Foreskin keratinocyte (primary cell): ENCODE measurements at places on chromosomes 2 and 18. TPM values are rescaled to one million over a fixed set of nuclear protein-coding genes. Genes with fewer than 3 reads are reported as not detected.
A peak's percentile ranks its signal among the peaks of the same experiment; 100 is the strongest.

DNA sequence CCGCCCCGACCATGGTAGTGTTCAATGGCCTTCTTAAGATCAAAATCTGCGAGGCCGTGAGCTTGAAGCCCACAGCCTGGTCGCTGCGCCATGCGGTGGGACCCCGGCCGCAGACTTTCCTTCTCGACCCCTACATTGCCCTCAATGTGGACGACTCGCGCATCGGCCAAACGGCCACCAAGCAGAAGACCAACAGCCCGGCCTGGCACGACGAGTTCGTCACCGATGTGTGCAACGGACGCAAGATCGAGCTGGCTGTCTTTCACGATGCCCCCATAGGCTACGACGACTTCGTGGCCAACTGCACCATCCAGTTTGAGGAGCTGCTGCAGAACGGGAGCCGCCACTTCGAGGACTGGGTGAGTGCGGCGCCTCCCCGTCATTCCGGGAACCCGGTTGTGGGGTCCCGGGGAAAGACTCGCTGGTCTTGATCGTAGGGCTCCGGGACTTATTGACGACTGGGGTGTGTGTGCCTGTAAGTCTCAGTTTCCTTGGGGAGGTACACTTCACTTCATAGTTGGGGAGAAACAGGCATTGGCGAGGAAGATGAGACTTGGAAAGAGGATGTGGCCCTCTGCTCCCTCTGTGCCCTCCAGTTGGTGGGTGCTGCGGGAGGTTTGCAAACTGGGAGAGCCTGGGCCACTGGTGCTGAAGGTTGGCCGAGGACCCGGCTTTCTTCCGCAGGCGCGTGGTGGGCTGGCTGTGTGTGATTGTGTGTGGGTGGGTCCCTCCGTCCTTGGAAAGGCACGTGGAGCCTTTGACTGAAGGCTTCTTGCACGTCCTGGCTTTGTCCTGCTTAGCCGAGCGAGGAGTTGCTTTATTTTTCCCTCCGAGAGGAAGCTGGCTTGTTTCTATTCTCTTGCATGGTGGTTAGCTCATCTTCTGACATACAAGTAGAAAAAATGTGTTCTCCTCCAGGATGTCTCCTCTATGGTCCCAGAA, 886 bp downstream of the PRKCE start:
- DNase-seq = peak; percentile 11

- DNase-seq = no peak
Measured at GRCh38 chr2:232486558-232487384, 863 bp downstream of the ECEL1 start.

- DNase-seq = no peak
Measured at GRCh38 chr2:223944166-223944702, 901 bp downstream of the WDFY1 start.

DNA sequence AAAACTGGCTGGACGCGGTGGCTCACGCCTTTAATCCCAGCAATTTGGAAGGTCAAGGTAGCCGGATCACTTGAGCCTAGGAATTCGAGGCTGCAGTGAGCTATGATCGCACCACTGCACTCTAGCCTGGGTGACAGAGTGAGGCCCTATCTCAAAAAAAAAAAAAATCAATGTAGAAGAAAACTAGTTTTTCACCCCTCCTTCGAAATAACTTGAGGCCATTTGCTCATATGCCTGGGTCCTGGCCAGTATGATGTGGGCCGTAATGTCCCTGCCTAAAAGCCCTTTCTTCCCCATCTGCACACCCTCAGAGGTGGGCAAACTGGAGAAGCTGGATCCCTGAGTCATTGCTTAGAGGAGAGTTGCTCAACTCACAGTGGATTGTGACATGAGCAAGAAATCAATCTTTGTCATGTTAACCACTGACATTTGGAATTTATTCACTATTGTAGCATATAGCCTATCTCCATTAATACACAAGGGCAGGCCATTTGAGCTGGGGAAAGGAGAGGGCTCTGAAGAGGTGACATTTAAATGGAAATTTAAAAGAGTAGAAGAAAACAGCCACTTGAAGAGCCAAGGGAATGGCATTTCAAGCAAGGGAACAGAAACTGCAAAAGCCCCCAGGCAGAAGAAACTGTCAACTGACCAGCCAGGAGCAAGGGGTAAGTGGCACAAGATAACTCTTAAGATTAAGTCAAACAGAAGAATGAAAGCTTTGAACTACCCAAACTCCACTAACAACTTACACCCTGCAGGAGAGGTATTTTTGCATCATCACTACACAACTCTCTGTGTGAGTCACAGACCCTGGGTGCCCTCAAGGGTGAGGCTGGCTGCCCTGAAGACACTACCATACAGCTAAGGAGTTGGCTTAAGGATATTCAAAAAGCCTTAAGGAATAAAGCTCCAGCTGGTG, 7.6 kb upstream of the METTL21A start:
- peak; percentile 80 for DNase-seq

GRCh38 chr18:71831039-71831438, 713.1 kb downstream of the CBLN2 start:
- peak; percentile 25 for DNase-seq

DNA sequence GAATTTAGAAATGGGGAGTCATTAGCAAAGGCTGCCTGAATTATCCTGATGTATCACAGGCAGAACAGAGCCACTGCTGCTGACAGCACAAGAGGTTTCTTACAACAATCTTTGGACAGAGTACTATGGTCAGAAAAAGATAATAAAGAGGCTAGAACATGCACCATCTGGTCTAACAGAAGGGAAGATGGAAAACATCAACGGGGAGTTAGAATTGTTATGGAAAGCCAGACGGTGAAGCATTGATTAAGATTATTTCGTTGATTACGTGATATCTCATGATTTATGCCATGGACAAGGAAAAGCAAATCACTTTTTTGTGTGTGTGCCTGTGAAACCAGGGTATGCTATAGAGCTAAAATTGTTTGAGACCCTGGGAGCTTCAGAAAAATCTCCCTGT, 409.4 kb upstream of the ETAA1 start:
- no peak for DNase-seq

DNA sequence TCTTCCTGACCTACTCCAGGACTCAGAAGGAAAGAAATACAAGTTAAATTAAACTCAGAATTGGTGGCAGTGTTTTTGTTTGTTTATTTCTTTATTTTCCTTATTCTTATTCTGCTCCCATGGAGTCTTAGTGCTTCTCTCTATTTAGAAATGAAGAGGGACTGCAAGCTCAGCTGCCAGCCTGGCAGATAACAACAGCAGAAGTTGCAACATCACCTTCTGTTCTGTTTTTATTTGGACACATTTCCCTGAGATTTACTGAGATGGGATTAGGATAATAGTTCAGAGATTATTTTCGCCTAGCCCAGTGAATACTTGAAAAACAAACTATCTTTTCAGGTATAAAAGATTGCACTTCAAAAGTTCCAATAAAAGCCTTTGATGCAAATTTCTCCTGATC, 70.4 kb upstream of the DTNA start:
- no peak for DNase-seq

DNA sequence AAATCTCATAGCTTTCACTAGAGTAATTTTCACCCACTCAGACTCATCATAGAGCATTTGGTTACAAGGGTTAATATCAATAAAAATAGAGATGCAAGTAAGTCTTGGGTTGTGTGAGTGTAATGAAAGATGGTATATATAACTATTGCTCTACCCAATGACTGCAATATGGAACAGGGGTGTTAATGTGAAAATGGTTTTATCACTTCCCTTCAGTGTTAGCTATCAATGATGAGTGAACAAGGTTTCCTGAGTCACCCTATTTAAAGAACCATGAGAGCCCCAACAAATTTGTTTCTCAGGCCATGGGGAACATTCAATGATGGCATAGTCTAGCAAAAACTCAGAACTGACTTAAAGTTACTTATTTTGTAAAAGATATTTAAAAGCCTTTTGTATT, 1133.6 kb upstream of the ZEB2 start:
- peak; percentile 2 for DNase-seq

GRCh38 chr2:197183355-197183754, 127.2 kb downstream of the ANKRD44 start:
- DNase-seq = no peak

GRCh38 chr2:146917431-146918042, 927.3 kb upstream of the ACVR2A start:
- no peak for DNase-seq

GRCh38 chr2:163205589-163206254, 367.2 kb upstream of the KCNH7 start:
- no peak for DNase-seq

DNA sequence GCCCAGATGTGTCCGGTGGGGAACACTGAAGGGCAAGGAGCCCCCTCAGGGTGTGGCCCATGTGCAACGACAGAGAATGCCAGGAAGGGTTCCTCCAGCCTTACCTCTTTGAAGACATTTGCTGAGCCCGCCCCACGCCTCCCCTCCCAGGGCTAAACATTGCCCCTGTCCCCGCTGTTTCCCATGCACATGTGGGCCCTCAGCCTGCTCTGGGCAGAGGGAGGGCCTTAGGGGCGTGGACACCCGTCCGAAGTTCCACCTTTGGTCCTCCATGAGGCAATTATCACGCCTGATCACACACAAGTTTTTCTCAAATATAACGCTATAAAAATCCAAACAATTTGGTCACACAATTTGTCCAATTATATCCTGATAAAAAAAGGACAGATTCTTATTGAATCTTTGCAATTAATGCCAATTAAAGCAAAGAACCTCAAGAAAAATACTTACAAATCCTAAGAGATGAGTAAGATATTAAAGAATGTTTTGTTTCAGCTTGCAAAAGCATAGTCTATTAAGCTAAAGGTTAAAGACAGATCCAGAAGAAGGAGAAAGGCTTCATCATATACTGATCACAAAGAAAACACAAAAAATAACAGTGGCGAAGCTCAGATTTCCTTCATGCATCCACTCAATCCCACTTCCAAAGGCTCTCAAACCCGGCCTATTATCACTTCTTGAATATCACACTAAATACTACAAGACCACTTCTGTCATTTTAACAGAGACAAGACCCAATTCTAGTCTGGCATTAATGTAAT, 55.2 kb upstream of the LDLRAD4 start:
- no peak for DNase-seq

DNA sequence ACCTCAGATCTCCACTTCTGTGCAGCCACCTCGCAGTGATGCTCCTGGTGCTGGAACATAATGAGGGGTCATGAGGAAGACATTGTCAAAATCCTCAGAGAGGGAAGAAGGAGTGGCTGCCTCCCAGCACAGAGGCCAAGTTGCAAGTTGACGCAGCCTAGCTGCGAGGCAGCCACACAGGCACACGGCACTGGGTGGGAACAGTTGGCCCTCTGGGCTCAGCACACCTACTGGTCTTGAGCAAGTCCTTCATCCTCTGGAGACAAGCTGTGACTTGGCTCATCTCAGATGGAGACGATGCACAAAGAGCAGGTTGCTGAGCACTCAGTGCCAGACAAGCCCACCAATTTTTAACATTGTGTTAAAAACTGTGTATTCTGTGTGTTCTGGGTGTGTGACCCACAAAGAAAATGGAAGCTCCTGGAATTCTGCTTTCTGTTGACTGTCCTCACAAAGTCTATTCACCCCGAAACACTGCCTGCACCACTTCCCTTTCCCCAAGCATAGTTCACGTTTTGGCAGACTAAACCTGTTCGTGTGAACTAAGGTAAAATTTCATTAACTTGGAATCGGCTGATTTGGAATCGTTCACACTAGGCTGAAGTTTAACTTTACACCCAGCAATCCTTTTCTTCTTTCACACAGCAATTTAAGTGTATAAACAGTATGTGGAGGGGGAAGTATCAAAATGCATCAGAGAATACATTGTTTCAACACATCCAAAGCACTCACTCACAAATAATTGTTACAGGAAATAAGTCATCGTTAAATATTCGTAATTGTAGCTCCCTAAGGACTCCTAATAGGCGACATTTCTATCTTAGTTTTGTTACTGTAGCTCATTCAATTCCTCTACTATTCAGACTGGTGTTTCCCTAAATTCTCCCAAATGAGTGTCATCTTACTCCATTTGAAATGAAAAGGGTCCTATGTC, 266.6 kb upstream of the ID2 start:
- no peak for DNase-seq

GRCh38 chr2:146415291-146415690, 1429.5 kb upstream of the ACVR2A start:
- no peak for DNase-seq

DNA sequence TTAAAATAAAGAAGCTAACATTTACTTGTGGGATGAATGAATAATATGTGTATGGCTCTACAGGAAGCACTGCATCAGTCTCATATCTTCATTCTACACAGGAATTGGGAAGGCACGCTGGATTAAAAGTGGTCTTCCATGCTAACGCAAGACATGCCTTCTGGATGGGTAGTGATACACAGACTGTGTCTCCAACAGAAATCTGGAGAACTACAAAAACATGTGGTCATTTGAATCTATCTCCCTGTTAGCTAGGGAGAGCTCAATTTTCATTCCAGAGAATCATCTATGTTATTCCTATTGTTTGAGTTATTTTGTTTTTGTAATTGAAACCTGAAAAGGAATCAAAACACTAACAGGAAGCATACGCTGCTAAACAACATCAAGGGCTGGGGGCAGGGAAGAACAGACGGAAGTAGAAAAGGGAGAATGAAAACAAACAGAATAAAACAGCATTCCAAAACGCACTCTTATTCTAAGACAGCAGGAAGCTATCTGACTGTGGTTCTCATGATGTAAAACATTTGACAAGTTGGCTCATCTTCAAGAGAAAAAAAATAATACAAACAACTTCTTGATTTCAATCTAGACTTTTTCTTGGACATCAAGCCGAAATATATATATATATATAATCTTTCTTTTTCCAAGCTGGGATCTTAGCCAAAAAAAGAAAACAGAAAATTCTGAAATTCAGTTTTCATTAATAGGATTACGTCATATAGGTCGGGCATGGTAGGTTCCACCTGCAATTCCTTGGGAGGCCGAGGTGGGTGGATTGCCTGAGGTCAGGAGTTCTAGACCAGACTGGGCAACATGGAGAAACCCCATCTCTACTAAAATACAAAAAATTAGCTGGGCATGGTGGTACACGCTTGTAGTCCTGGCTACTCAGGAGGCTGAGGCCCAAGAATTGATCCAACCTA, 31.5 kb upstream of the ASNSD1 start:
- DNase-seq = no peak

IL1R1 gene
- 3.6 and 4.2 TPM in 2 replicates for total RNA-seq

IL37 gene
- total RNA-seq = 0.21 and 0.44 TPM in 2 replicates

DES gene
- not detected in 2 replicates for total RNA-seq

TSPYL6 gene
- total RNA-seq = not detected in 2 replicates

QPCT gene
- 5.9 and 6.6 TPM in 2 replicates for total RNA-seq

LYPD6 gene
- 8.2 and 10.2 TPM in 2 replicates for total RNA-seq

DOK1 gene
- 4.3 and 4.5 TPM in 2 replicates for total RNA-seq

GREB1 gene
- total RNA-seq = 0.03 and 0.11 TPM in 2 replicates

MC2R gene
- total RNA-seq = not detected in 2 replicates

CCDC68 gene
- total RNA-seq = 3.9 and 4.0 TPM in 2 replicates
